Left renal pelvis (tissue), 4 donors: ENCODE measurements at places on chromosomes 4 and X. TPM values are rescaled to one million over a fixed set of nuclear protein-coding genes. Genes with fewer than 3 reads are reported as not detected.

DNA sequence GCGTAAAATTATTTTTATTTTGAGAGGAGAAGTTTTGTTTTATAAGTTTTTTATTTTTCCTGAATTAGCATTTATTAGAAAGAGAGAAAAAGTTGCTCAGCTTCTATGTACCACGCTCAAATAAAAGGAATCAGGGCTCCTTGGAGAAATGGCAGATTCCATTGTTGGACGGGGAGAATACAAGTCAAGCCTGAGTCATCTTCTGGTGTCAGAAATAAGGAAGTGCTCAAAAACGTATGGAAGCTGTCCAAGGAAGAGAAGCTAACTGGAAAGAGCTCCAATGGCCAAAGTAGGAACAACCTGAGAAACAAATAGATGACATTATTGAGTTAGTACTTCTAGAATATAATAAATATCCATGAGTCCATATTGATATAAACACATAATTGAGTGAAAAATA, 89.3 kb upstream of the NEIL3 start:
- DNase-seq: no peak

DNA sequence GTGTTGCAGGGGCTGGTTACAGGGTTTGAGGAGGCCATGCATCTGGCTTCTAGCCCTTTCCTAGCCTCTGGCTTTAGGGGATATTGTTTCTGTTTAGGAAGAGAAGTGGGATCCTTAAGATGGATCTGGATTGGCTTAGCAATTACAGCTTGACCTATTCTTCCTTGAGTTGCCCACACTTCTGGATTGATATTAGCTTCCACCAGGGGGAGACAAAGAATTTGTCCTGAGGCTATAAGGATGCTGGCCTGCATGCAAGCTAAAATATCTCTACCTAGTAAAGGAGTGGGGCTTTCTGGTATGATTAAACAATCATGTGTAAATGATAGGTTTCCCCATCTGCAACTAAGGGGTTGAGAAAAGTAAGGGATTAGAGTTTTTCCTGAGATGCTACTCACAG, 117.2 kb downstream of the TEX13C start:
- no peak for DNase-seq

DNA sequence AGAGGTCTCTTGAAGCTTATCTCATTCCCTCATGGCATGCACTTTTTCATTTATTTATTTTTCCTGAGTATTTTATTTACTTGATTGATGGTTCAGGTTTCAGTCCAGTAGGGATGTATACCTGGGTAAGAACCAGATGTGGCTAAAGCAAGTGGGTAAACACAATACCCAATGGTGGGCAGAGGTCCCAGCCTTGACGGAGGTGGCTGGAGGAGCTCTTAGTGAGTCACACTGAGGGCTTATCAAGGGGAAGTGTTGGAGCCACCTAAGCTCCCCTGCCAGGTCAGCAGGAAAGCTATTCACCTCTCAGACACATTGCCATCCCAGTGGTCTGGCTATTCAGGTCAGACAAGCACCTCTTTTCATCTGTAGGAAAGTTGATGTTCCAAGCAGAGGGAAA, 236.2 kb upstream of the MAGEB16 start:
- DNase-seq: no peak

GRCh38 chrX:65451663-65452062, 82.9 kb downstream of the LAS1L start:
- no peak for DNase-seq

FGD1 gene
- 32.0 TPM for polyA plus RNA-seq

- no peak for DNase-seq
Observed at GRCh38 chrX:14775416-14775815, 97.5 kb downstream of the FANCB start.

DNA sequence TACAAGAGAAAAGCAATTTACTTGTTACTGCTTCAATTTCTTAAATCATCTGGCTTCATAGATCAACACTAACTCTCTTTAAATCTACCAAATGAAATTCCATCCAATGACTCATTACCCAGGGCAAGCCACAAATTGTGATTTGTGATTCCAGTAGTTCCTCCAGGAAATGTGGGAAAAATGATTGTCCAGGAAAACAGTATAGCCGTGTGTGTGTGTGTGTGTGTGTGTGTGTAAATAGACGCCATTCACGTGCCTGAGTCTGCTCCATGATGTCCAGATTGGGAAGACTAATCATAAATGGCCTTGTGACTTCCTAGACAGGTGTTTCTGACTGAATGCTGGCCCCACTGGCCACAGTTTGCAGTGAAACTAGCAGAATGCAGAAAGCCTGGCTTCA, 121.3 kb downstream of the HS6ST2 start:
- DNase-seq: no peak

VGLL1 gene
- 10.2 TPM for polyA plus RNA-seq

- no peak for DNase-seq
Observed at GRCh38 chr4:105944540-105944939, 49.3 kb downstream of the NPNT start.

SEC24D gene
- polyA plus RNA-seq: 49.0 TPM

DNA sequence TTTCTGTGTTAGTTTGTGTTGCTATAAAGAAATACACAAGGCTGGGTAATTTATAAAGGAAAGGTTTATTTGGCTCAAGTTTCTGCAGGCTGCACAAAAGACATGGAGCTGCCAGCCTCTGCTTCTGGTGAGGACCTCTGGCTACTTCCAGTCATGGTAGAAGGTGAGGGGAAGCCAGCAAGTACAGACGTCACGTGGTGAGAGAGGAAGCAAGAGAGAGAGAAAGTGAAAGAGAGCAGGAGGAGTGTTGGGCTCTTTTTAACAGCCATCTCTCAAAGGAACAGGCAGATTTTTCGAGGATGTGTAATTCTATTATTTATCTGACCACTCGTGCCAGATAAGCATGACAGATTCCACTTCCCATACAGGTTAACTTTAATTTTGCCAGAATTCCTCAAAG, 1199.1 kb downstream of the ADGRL3 start:
- no peak for DNase-seq

GRCh38 chr4:112031712-112032328, 113.4 kb upstream of the FAM241A start:
- DNase-seq: peak; percentile 39

RAB39B gene
- polyA plus RNA-seq: 3.6 TPM

GRCh38 chrX:110858565-110858964, 62.9 kb upstream of the CHRDL1 start:
- DNase-seq: no peak

TAF7L gene
- 0.63 TPM for polyA plus RNA-seq

DNA sequence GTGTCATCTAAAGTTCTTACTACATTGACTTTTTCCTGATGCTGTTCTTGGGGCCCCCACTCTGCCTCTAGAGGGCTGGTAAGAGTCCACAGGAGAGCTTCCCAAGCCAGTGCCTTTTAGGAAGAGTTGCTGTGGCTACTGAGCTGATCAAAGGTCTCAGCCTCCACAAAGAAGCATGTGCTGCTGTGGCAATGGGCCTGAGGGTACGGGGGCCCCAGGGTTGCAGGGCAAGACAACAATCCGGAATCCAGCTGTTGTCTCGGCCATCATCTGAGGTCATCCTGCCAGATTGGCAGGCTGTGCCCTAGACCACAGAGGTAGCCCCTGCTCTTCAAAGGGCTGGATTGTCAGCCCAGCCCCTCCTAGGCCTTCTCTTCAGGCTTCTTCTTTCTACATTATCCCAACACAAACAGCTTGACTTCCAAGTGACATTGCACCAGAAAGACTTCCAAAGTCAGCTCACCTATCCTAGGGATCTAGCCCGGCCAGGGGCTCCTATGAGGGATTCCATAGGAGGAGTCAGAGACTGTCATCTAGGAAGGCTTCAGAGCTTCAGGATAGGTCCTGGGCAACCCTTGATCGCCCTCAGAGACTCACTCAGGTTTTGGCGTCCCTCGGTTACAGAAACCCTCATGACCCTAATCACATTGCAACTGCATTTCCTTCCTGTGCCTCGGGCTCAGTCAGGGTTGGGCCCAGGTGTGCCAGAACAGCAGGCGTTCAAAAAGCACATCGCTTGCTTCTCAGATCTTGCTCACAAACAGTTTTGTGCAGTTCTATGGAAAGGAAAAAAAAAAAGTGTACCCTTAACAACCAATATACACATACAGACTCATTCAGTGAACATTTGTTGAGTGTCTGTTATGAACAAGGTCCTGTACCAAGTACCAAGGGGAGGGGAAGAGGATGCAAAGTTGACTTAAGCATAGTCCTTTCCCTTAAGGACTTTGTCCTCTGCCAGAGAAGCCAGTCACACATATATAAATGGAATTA, 27.8 kb downstream of the SLC25A5 start:
- no peak for DNase-seq

GRCh38 chrX:68343551-68343950, 89.7 kb downstream of the OPHN1 start:
- DNase-seq: no peak

DNA sequence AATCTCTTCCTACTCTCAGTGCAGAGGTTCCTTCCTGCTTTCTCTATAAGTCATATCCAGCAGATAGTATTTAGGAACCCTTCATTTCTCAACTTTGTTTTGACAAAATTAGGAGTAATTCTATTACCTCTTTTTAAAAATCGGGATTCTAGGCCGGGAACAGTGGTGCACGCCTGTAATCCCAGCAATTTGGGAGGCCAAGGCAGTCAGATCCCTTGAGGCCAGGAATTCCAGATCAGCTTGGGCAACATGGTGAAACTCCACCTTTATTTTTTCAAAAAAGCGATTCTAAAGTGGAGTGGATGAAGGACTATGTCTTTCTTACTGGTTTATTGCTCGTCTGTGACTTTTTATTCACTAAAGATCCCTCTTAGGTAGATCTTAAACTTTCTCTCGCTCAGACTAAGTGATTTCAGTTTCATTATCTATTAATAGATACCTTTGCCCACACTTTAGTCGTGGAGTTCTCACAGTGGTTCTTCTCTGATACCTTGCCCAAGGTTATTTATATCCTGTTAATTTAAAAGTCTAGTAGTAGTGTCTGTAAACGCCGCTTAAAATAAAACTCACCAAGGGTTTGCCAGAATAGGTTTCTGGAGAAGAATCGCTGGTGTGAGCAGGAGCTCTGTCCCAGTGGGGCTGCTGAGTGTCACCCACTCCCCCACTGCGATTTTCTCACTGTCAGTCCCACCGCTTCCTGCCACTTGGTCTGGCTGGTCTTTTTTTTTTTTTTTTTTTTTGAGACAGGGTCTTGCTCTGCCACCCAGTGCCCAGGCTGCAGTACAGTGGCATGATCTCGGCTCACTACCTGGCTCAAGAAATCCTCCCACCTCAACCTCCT, 27.0 kb upstream of the TMEM131L start:
- no peak for DNase-seq

DNA sequence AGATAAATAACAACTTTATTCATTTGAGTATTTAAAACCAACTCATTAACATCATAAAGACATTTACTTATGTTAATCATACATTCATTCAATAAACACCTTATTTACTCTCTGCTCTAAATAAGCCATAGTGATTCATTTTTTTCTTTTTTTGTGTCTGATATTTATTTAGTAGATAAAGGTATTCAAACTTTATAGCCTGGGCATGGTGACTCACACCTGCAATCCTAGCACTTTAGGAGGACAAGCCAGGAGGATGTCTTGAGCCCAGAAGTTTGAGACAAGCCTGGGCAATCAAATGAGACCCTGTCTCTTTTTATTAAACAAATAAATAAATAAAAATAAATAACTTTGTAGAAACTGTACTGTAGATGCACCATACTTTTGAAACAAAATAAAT, 771.3 kb upstream of the PCDH7 start:
- no peak for DNase-seq

DNA sequence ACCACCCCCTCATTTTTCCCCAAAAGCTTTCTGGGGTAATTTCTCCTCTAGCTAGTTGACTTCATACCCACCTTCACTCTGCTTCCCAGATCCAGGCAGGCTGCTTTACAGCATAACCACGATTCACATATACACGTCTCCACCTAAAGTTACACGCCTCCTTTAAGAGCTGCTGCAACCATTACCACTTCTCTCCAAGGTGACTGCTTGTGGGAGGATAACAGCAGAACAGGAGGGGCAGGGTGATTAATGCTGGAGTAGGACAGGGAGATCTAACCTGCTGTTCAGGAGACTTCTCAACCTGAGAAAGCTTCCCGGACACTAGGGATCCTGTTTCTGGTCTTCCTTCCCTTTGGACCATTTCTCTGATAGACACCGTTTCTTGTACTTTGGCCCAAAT, 77.4 kb downstream of the MGST2 start:
- no peak for DNase-seq

FAAH2 gene
- 11.8 TPM for polyA plus RNA-seq

DNA sequence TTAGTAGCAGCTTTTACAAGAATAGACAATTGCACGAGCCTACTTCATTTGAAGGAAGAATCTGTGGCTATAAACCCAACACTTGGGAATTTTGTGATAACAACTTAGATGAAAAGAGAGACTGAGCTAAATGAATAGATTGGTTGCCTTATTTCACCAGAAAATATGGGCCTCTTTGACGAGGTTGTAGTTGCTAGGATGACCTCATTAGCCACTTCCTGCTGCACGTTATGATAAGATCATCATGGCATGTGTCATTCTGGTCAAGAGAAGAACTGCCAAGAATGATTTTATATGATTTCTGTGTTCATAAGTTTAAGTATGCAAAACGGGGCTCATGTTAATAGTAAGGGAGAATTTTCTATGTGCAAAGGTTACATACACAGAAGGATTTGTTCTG, 321.9 kb upstream of the GIMD1 start:
- no peak for DNase-seq

RXFP1 gene
- 0.38 TPM for polyA plus RNA-seq

CABS1 gene
- polyA plus RNA-seq: not detected

- DNase-seq: no peak
Observed at GRCh38 chr4:11131491-11131890, 297.2 kb downstream of the HS3ST1 start.

DNA sequence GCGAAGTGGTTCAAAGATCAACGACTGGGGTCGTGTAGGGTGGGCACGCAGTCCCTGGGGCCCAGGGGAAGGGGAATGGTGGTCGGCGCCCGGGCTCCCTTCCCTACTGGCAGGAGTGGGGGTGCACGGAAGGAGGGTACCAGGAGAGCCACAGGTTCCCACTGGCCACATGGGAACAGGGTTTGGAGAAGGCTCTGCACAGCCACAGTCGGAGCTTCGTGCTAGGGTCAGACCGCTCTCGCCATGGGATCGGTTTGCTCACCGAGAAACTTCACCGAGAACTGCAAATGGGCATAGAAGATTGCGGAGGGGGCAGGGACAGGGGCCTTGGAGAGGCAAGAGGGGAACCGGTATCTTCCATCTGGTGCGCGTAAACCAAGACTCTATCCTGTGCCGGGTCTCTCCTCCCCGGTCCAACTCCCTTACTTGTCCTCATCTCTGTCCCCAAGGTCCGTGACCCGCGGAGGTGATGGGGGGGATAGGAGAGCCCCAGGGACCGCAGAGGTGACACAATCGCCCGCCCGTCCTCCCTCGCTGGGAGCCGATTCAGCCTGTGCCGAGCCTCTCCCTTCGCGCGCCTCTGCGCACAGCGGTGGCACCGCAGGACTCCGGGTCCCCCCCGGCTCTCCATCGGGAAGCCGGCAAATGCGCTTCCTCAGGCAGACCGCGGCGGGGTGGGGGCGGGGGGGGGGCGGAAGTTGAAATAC, 1.0 kb downstream of the SCD5 start:
- DNase-seq: no peak

- DNase-seq: no peak
Observed at GRCh38 chr4:53380221-53380620, 2.8 kb downstream of the FIP1L1 start.
